WTC11 (cell line): ENCODE measurements at places on chromosomes 1 and 21.

GRCh38 chr1:185595835-185596667 is 138.1 kb upstream of the HMCN1 start:
- peak; percentile 71 for DNase-seq

- DNase-seq: no peak
Observed at GRCh38 chr1:116902027-116902426, 7.7 kb upstream of the PTGFRN start.

DNA sequence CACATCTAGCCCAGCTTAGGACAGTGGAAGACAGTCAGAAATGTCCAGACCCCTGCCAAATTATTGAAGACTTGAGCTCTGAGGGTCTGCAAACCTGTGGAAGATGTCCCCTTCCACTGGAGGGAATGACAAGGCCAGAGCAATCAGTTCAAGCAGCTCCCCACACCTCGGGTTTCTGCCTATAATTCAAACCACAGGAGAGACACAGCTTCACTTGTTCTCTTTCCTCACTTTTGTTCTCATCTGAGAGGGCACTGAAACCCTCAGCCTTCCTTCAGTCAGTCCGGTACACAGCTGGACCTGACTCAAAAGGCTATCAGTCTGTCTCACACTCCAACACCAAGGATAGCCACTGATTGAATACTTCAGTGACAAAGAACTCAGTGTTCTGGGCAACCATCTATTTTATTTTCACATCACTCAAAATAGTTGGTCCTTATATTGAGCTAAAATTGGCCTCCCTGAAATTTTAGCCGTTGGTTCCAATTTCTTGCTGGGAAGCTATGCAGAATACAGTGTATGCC is 70.1 kb downstream of the TENT5C start:
- no peak for DNase-seq

GRCh38 chr1:3570066-3570986 is 41.0 kb downstream of the MEGF6 start:
- DNase-seq: no peak

DNA sequence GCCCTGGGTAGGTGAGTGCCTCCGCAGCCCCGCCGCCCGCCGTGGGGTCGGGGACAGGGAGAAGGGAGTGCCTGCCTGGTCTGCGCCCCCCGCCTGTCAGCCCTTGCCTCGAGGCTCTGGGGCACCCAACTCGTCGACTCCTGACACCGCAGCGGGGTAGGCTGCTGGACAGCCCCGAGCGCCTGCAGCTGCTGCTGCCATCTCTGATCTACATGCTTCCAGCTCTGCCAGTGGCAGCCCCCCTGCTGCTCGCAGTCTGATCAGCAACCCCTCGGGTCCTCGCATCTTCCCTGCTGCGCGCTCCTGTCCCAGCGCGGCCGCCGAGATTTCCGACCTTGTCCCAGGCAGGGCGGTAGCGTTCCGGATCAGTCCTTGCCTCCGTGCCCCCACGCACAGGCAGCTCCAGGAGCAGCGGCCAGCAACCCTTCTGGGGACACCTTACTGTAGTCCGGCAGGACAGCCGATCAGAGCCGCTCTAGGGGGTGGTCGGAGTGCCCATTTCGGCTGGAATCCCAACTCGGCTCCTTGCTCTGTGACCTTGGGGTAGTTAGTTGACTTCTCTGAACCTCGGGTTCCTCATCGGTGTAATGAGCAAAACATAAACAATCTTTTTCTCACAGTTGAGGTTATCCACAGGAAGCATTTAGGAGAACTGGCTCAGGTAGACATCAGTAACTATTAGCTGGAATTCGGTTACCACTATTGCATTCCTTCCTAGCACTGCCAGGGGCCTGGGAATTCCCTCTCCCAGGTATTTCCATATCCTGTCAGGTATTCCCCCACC is 540 bp downstream of the BCAN start:
- no peak for DNase-seq

DNA sequence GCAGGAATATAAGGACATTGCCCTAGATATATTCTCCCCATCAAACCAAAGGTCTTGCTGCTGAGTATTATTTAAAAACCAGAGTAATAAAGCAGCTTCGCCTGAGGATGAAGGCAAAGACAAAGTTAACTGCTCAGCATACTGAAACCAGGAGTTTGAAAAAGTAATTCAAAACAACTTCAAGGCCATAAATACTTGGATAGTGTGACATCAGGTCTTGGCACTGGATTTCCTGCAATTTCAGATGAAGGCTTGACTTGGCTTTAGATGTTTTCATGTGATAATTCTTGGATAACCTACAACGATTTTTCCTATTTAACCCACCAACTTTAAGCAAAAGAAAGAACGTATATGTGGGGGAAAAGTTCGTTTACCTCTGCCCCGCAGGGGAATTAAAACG is 10.6 kb downstream of the SOD1 start:
- DNase-seq: no peak

DNA sequence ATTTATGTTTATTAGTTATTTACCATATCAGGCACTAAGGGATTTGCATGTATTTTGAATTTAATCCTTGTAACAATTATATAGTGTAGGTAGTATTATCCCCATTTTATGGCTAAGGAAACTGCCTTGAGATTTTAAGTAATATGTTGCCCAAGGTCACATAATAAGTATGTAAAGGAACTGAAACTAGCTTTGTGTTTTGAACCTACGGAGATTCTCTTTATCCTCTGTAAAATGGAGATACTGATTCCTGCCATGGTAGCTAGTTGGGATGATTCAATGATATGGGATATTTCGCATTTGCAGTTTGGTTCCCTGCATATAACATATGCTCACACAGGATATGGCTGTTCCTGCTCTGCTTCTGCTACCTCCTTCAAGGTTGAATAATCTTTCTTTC is 144.3 kb downstream of the ST6GALNAC3 start:
- DNase-seq: no peak

DNA sequence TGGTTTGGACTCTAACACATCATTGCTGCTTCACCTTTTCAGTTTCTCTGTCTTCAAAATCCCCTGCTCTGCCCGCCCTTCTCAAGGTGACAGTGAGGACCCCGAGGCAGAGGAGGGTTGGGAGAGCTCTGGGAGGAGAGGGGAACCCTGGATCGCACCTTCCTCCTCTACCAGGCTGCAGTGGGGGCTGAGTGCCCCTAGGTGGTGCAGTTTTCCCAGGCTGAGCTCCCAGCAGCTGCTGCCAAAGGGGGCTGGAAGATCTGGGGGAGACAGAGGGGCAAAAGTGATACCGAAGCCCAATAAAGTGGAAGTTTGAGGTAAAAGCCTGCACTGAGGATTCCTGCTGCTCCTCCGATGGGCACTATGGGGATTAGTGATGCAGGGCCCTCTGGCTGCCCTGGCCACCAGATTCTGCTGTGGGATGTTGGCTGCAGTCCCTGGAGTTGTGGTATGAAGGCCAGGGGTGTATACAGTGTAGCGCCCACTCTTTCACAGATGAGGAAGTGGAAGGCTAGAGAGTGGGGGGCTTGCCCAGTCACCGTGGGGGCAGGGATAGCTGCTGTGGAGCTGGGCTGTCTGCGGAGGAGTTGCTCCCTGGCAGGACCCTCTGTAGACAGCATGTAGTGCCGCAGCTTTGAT is 40.7 kb upstream of the SCMH1 start:
- peak; percentile 73 for DNase-seq

- no peak for DNase-seq
Observed at GRCh38 chr1:116322752-116323405, 50.2 kb upstream of the ATP1A1 start.

- no peak for DNase-seq
Observed at GRCh38 chr1:38786040-38786436, 73.5 kb downstream of the RRAGC start.

DNA sequence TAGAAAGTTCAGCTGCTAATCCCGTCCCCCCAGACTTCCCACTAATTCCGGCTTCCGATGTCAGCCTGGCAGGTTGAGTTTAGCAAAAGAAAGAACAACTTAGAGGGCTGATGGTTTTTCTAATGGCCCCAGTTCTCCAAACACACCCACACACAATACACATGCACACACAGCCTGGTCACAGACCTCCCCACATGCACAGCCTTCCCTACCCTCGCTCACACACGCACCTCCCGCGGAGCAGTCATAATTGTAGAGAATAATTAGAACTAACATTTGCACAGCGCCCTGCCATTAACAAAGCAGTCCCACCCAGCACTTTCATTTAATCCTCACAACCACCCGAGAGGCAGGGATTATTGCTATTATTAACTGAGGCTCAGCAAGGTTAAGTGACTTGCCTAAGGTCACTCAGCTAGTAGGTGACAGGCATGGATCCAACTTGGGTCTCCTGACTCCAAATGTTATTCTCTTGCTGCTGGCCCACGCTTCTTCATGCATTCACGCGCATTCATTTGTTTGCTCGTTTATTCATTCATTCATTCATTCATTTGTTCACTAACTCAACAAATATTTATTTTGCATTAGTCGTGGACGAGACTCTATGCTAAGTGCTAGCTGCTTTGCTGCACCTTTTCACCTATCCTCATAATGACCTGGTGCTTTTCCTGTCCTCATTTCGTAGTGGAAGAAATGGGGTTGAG is 274.9 kb downstream of the FOXD2 start:
- DNase-seq: no peak

DNA sequence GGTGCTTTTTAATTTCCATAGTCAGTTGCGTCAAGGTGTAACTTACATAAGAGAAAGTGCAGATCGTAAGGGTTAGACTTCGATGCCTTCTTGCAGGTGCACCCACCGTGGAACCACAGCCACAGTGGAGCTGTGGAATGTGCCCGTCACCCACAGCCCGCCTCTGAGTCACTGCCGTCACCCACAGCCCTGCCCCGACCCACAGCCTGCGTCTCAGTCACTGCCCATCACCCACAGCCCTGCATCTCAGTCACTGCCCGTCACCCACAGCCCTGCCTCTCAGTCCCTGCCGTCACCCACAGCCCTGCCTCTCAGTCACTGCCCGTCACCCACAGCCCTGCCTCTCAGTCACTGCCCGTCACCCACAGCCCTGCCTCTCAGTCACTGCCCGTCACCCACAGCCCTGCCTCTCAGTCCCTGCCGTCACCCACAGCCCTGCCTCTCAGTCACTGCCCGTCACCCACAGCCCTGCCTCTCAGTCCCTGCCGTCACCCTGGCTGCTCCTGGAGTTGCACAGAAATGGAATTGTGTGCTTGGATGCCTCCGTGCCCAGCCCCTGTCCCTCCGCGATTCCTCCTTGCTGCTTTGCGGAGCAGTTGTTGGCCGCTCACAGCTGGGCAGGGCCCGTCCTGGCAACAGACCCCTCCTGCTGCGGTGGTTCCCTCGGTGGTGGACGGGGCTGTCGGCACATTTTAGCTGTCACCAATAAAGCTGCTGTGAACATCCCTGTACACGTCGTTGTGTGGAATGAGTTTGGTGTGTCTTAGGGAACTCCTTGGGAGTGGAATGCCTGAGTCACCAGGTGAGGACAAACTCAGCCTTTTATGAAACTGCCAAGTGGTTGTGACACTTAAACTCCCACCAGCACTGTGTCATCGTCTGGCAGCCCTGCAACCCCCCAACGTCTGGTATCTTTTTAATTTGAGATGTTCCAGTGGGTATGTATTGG is 44.9 kb upstream of the COL6A2 start:
- no peak for DNase-seq
